Right cardiac atrium (tissue), 5 donors: ENCODE measurements at places on chromosomes 7 and 10. TPM values are rescaled to one million over a fixed set of nuclear protein-coding genes. Genes with fewer than 3 reads are reported as not detected.
A peak's percentile ranks its signal among the peaks of the same experiment; 100 is the strongest.

ZNF282 gene
- 13.6 TPM for total RNA-seq

BTBD16 gene
- total RNA-seq, result not detected

DNA sequence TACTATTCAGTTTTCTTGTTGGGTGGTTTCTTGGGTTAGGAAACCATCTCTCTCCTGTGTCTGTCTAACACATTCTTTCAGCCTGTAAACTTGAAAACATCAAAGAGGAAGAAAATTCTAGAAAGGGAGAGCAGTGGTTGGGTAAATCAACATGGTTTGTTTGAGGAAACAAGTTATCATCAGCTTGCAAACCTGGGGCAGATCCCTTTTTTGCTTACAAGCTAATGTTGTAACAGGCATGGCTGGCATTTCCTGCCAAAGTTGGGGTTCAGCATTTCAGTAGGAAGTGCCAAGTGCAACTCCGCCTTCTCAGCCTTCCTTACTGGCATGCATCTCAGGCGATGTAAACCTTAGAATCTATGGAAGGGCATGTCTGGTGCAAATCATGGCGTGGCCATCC lies 112.6 kb downstream of the EEPD1 start:
- no peak for DNase-seq

GRCh38 chr10:13439313-13440184 lies 89.3 kb downstream of the BEND7 start:
- peak; percentile 22 for DNase-seq

DNA sequence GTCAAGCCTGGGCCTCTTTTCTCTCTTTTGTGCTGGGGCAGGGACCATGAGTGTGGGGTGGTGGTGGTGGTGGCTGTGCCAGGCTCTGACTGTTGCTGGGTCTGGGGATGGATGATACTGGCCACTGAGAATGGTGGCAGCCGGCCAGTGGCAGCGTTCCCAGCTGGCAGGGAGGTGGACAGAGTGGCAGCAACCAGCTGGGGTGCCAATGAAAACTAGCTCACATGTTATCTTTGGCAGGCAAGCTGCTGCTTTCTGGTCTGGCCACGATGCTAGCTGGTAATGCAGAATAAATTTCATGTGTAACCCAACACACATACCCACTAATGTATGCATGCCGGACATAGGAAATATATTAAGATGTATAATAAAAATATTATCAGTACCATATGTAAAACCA lies 95.0 kb upstream of the SLC26A5 start:
- peak; percentile 93 for DNase-seq

DNA sequence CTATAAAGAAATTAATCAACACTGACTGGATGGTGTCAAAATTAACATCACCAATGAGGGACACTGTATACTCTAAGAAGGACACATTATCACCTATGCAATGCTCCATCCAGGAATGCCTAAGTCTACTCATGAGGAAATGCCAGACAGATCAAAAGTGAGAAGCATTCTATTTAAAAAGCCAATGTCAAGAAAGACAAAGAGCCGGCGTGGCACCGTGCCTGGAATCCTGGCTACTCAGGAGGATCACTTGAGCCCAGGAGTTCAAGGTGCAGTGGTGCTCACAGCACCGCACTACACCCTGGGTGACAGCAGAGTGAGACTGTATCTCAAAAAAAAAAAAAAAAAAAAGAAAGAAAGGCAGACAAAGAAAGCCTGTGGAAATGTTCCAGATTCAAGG lies 45.5 kb upstream of the ANAPC16 start:
- DNase-seq, result no peak

GRCh38 chr10:97533888-97534287 lies 35.2 kb downstream of the UBTD1 start:
- no peak for DNase-seq

GRCh38 chr10:30870896-30871295 lies 160.8 kb downstream of the ZNF438 start:
- DNase-seq, result no peak

ZSCAN21 gene
- total RNA-seq, result 7.1 TPM
